ENCODE measurements at places on chromosomes 12 and 14.
A peak's percentile ranks its signal among the peaks of the same experiment; 100 is the strongest.

DNA sequence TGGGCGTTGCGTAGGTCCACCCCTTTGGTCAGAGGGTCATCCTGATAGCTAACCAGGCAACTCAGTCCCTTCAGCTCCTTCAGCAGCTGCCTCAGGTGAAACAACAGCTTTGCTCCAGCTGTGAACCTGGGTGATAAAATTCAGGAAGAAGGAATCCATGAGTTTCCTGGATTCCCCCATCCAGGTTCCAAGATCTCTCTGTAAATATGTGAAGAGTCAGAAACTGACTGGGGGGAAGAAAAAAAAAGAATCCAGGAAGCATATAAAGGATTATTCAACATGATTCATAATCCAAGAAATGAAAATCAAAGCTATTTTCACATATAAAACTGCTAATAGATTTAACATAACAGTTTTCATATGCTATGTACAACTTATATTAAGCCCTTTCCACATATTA lies 8.6 kb downstream of the STAT2 start:
- no peak for DNase-seq

- no peak for DNase-seq
These were observed 174.1 kb upstream of the EEA1 start for GRCh38 chr12:93103154-93103553.

DNA sequence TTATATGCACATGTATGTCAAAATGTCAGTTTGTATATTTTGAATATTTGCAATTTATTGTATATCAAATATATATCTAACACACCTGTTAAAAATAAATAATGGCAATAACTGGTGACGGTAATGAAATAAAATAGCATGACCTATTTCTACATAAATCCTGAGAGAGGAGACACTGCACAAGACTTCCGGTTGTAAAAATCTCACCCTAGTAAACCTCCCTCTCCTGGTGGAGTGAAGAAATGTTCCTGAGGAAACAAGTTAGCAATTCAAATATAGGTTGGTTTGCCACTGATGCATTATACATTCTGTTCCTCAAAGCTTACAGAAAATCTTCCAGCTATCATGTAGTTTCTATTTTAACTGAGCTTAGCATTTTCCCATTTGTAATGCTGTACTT lies 166.1 kb upstream of the SYT10 start:
- DNase-seq = no peak

DNA sequence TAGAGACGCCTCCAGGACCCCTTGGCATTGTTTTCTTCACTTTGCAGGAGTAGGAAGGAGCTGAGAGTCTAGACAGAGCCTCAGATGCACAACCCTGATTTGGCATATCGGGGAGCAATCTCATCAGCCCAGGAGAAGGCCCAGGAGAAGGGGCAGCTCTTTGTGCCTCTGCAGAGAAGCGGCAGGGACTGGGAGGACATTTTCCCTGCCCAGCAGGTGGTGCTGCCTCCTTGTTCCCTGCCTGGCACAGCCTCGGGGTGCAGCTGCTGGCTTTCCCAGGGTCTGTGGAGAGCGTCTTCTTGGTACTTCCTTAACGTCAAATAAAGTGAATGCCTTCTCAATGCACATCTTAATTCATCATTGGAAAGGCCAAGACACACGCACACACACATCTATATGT lies 419.5 kb downstream of the TMEM121 start:
- DNase-seq = peak; percentile 73

- DNase-seq = no peak
These were observed 132.4 kb downstream of the ZFP36L1 start for GRCh38 chr14:68660495-68660894.

DNA sequence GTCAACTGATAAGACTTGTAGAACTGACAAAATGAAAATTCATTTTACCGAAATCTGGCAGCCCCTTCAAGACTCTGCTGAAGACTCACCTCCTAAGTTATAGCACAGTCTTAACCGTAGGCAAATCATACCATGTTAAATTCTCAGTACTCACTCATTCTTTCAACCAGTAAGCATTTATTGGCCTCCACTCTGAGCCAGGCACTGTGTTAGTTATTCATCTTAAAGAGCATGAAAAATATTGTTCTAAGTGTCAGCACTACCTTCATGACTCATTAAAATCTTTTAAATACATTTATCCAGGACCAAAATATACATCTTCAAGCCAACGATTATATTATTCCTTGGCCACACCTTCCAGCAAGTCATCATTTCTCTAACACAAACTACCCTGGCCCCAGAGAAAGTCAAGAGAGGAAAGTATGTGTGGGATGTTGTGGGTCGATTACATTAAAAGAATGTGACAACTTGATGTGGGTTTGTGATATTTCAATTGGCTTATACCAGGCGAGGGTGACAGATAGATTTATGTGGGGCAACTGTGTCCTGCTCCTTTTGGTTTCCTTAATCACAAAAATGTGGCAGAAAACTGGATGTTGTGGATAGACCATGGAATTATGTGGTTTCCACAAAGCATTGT lies 55.0 kb downstream of the TMEM30B start:
- DNase-seq = no peak

- DNase-seq = no peak
These were observed 216.6 kb downstream of the AKAP6 start for GRCh38 chr14:32545506-32546210.

All from NCI-H1694 (cell line).